ENCODE measurements at places on chromosomes 5 and 9.

- DNase-seq, result no peak
Measured at GRCh38 chr5:116577064-116577788, 2.6 kb upstream of the SEMA6A start.

DNA sequence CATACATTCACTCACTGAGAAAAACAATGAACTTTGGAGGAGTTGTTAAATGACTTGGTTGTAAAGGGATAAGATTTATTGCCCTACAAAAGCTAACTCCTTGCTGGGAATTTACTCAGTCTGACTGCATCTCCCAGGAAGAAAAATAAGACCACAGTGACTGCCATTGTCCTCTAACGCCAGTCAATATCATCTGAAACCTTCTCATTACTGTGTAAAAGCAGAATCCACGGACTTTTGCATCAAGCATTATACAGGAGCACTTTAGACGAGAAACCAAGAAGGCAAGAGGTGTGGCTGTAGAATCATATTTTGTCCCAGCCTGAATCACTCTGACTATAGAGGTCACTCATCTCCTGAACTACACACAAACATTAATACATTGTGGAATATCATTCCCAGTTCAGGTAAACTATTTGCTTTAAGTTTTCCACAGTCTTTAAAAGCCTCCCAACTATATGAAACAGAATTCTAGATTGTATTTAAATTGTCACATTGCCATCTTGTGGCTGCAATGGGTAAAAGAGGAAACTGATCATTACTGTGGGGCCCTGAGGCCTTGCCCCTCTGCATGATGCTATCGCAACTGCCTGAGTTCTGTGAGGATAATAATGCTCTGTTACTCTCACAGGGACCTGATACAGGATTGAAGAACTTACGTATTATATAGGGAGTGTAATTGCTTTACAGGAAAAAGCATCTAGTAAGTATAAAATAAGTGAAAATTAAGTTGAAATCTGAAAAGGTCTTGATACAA lies 142.9 kb downstream of the SLCO4C1 start:
- no peak for DNase-seq

GRCh38 chr5:66518753-66519152 lies 77.4 kb upstream of the MAST4 start:
- no peak for DNase-seq

- no peak for DNase-seq
Measured at GRCh38 chr5:76269259-76269931, 133.7 kb upstream of the IQGAP2 start.

DNA sequence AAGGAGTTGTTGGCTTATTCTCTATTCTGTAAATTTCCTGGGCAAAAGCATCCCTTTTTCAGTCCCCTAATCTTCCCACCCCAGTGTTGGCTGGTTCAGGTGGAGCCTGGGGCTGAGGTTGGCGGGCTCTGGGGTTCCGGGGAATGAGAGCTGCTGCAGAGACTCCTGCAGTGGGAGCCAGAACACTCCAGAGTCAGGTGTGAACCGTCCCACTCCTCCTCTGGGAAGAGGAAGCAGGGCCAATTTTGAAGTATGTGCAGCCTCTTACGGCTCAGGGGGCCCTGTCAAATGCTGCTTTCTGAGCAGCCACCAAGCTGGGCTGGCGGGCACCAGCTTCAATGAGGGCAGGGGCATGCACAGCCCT lies 42.8 kb downstream of the JADE2 start:
- no peak for DNase-seq

- no peak for DNase-seq
Measured at GRCh38 chr5:180198208-180198607, 10.8 kb downstream of the RASGEF1C start.

DNA sequence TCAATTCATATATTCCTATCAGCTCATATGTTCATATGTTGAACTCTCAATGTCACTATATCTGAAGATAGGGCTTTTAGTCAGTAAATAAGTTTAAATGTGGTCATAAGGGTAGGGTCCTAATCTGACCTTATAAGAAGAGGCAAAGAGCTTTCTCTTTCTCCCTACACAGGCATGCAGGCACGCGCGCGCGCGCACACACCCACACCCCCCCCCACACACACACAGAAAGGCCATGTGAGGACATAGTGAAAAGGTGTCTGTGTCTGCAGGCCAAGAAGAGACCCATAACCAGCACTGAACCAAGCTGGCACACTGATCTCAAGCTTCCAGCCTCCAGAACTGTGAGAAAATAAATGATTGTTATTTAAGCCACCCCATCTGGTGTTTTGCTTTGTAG lies 76.0 kb downstream of the PDE4D start:
- DNase-seq, result no peak

GRCh38 chr5:116564312-116564711 lies 10.3 kb downstream of the SEMA6A start:
- no peak for DNase-seq

DNA sequence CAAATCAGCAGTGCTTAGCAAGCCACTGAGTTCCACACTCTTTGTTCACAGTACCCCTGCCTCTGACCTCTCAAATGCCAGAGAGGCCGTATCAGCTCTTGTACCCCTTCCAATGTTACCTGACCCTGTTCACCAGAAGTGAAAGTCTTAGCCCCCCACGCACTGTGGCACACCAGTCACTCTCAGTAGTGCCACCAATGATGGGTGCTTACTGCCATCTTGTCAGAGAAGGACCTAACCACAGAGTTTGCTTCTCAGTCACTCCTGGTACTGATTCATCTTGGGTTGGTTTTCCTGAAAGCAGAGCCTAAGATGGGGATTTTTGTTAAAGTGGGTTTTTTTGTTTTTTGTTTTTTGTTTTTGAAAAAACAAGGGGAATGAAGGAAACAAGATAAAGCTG lies 28.8 kb upstream of the PANK3 start:
- no peak for DNase-seq

DNA sequence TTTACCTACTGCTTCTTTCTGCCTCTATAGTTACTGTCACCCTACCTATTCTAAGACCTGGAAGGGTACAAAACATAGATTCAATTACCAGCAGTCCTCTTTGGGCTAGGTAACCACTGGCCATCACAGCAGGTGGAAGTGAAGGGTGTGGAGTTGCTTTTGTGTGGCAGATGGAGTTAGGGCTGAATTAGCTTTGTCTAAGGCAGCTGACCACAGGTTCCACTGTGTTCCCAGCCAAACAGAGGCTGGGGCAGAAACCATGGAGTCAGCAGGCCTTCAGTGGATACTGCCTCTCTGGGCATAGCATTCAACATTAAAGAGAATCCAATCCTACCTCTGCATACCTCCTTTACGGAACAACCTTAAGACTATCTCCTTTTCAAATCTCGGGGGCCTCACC lies 254.2 kb downstream of the RFX3 start:
- DNase-seq, result no peak

- no peak for DNase-seq
Measured at GRCh38 chr5:56170557-56170956, 62.6 kb downstream of the ANKRD55 start.

- no peak for DNase-seq
Measured at GRCh38 chr9:78599926-78600325, 303.0 kb downstream of the PSAT1 start.

DNA sequence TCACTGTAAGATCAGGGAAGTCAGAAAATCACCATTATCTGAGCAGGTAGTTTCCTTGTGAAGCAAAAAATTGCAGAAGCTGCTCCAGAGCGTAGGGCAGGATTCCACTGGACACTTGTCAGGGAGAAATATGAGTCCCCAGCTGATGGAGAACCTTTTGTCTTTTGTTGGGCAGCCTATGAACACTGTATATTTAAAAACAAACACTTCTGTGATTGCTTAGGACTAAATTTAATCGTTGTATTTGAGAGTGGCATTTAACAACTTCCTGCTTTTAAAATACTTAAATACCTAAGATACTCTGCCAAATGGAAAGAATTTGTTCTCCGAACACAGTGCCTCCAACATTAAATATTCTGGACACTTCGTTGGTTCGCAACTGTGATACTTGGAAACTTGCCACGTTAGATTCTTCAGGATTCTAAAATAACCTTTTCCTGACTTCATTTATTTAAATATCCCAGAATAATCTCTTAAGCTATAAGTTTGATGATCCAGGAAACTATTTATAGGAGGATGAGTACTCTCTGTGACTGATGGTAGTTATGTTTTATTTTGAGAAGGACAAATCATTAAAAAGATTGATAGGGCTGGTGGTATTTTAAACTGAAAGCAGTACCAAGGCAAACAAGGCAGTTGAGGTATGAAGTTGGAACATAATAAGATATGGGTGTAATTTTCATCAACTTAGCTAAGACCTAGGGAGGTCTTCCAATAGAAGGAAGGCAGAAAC lies 2.7 kb upstream of the HSPA4 start:
- no peak for DNase-seq

- no peak for DNase-seq
Measured at GRCh38 chr5:59189472-59190244, 606.8 kb downstream of the RAB3C start.

DNA sequence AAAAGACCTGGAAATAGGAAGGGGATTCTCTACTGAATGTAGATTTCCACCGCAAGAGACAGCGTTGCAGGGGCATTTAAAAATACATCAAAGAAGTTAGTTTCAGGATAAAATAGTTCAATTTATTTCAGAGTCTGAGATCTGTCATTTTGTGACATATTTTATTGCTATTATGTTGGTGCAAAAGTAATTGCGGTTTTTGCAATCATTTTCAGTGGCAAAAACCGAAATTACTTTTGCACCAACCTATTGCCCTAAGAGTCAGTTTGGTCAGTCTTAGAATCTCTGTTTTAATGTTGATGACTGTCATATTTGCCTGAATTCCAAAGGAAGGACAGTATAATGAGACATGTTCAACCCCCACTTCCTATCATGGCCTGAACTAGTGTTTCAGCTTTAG lies 219.5 kb upstream of the CDH10 start:
- no peak for DNase-seq

- DNase-seq, result no peak
Measured at GRCh38 chr5:83149671-83150070, 72.3 kb downstream of the XRCC4 start.

- no peak for DNase-seq
Measured at GRCh38 chr9:131056781-131057506, 39.4 kb upstream of the AIF1L start.

DNA sequence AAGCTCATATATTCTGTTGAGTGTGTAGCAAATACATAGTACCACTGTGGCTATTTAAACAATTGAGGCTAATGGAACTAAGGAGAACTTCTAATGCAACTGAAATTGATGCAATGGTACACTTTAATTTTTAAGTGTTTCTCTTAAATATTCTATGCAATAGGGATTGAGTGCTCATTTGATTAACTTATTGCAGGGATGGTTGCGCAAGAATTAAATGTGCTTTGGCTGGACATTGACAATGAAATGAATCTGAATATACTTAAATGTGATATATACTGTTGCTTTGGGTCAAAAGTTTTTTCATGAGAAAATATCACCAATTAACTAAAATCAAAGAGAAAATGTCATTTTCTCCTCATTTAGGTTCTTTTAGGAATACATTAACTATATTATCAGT lies 227.1 kb downstream of the ARL15 start:
- no peak for DNase-seq

DNA sequence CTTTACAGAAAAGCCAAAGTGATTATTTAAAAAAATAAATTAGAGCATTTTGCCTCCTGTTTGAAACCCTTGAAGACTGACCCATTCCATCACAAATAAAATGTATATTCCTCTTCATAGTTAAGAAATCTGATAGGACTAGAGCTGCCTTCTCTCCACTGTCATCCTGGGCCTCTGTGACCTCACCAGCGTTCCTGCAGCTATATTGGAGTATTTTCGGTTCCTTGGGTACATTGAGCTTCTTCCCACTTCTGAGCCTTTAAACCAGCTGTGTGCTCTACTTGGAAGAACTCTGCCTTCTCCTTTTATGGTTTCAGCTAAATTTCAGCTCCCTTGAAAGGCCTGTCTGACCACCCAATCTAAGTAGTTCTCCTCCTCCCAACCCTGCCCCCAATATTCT lies 99.1 kb upstream of the ABCA1 start:
- no peak for DNase-seq

- DNase-seq, result no peak
Measured at GRCh38 chr5:170590566-170590965, 86.7 kb downstream of the KCNIP1 start.

DNA sequence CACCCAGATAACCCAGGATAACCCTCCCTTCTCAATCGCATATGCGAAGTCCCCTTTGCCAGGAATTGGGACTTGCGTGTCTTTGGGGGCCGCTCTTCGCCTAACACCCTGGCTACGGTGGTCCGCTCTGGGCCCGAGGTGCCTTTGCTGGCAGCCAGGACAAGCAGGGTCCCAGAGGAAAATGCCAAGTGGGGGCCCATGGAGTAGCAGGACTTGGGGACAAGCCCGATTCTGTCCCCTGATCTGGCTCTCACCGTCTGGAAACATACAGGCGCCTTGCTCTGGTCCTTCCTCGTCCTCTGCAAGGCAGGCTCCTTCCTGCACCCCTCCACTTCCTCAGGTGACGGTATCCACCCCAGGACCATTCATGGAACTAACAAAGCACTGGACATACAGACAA lies 78.1 kb upstream of the UNC5A start:
- no peak for DNase-seq

GRCh38 chr9:5612185-5612530 lies 16.7 kb upstream of the RIC1 start:
- DNase-seq, result no peak

- DNase-seq, result no peak
Measured at GRCh38 chr5:53008751-53009150, 19.6 kb downstream of the ITGA2 start.

GRCh38 chr5:171571663-171572062 lies 152.2 kb downstream of the FGF18 start:
- no peak for DNase-seq

GRCh38 chr9:37082214-37082765 lies 38.1 kb upstream of the ZCCHC7 start:
- DNase-seq, result no peak

GRCh38 chr5:149264439-149265067 lies 7.1 kb upstream of the AFAP1L1 start:
- no peak for DNase-seq

GRCh38 chr9:104575456-104575855 lies 6.5 kb downstream of the OR13C8 start:
- DNase-seq, result no peak
